ENCODE measurements at places on chromosomes 13 and 19.
A peak's percentile ranks its signal among the peaks of the same experiment; 100 is the strongest.

- DNase-seq, result no peak
These were observed 1.3 kb downstream of the SELENOV start for GRCh38 chr19:39516270-39516669.

- no peak for DNase-seq
These were observed 79.6 kb downstream of the TEX26 start for GRCh38 chr13:31011901-31012654.

- DNase-seq, result no peak
These were observed 1.3 kb downstream of the GADD45B start for GRCh38 chr19:2477141-2477710.

- DNase-seq, result no peak
These were observed 264.5 kb downstream of the TDRD3 start for GRCh38 chr13:60661521-60661920.

DNA sequence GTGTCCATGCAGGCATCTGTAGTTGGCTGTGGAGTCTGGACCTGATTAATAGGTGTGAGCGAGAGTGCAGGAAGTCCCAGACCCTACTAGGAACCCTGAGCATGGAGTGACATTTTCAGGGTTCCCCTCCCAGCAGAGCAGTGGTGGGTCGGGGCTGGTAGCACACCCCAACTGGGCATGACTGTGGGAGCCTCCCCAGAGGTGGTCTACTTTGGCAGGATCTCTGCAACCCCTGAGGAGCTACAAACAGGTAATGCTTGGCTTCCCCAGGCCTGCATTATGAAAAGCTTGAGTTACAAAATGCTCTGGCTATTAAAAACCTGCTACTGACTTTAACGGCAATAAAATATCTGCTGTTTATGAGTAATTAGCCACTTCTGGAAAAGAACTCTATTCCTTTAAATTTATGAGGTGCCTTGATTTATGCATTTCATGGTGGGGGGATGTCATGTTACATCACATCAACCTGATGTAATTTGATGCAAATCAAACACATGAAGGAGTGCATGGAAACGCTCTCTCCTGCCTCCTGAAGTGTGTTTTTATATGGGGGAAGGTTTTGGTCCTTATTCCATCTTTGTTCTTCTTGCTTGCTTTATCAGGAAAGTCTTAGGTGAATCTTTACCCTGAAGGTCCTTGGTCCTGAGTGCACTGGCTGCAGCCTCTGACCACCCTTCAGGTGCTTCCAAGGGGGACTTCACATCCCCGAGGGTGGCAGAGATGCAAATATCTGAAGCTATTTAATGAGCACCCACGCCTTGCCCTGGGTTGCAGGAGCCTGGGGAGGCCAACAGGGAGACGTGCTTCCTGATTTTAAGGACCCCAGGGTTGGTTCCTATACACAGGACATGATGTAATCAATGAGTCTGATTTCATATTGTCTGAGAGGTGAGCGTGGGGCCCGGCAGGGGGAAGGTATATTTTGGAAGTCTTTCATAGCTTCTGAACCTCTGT, 54.0 kb downstream of the ZNF536 start:
- no peak for DNase-seq

DNA sequence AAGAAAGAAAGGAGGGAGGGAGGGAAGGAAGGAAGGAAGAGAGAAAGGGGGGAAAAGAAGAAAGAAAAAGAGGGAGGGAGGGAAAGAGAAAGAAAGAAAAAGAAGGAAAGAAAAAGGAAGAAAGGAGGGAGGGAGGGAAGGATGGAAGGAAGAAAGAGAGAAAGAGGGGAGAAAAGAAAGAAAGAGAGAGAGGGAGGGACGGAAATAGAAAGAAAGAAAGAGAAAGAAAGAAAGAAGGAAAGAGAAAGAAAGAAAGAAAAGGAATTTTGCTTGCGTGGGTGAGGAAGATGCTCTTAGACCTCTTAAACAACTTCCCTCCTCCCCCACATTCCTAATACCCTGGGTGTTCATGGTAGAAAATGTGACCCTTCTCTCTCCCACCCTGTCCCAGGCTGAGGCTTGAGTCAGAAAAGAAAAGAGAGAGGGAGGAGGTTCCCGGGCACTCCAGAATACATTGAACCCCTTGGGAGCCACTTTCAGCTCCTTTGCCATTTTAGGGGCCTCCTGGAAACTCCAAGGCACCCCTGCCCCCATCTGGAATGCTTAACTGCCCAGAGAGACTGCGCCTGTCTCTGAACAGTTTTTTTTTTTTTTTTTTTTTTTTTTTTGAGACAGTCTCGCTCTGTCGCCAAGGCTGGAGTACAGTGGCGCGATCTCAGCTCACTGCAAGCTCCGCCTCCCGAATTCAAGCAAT, 9.2 kb upstream of the KANK3 start:
- DNase-seq, result no peak

DNA sequence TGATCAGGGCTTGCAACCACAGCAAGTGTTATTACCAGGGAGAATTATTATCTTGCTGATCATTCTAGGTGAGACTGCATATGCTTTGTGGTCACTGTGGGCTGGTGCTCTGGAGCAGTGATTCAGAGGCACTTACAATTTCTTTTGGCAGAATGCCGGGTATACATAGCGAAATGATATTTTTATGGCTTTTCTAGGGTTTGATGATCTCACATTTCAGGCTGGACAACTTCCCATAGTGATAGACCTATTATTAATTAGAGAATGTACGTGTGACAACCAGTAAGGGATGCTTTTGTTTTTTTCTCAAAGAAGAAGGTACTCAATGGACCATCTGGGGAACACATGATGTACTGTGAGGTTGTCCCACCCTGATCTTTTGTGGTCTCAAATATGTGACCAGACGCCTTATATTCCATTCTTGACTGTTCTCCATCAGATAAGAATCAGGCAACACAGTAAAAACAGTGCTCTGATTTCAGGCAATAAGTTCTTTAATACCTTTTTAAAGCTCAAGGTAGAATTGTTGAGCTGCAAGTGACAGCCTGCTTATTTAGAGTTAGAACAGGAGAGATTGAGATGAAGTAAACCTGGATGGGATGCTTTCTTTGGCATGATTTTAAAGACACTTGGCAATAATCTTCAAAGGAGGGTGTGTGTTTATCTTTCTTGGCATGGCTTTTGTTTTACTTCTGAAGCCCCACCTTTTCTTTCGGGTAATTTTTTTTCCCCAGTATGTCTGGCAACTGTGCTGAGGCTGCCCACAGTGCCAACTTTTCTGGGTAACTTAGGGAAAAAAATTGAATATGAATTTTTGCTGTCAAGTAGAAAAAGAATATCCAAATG, 27.4 kb upstream of the SCEL start:
- no peak for DNase-seq

DNA sequence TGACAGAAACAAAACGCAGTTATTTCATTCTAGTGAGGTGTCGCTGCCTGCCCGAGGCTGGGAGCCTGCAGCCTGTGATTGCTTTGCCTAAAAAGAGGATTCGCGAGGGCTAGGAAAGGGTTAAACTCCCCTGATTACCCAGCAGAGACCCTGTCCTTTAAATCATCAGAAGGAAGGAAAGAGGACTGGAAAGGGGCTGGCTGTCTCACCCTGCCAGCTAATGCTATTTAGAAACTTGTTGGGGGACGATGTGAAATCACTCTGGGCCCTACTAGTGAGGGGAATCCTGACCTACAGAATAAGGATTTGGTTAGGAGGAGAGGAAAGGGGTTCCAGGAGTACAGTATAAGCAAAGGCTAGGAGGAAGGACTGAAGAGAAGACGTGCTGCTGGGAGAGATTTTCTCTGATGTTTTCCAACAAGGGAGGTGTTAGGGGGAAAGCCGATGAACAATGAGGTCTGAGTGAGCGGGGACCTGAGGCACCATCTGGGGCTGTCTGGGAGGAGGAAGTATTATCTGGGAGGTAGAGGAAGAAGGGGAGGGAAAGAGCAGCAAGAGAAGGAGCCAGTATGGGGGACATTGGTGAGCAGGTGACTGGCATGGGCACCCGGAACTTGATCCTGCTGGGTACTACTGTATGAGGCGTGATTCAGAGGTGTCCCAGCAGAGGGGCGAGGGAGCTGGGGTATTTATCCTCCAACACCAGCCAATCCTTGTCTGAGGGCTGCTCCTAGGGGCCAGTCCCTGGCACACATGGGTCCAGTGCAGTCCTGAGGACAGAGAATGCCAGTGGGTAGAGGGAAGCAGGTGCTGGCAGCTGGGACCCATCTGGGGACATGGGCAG, 55.7 kb upstream of the PTPRS start:
- no peak for DNase-seq

GRCh38 chr13:97111756-97112155, 110.4 kb upstream of the MBNL2 start:
- DNase-seq, result no peak

DNA sequence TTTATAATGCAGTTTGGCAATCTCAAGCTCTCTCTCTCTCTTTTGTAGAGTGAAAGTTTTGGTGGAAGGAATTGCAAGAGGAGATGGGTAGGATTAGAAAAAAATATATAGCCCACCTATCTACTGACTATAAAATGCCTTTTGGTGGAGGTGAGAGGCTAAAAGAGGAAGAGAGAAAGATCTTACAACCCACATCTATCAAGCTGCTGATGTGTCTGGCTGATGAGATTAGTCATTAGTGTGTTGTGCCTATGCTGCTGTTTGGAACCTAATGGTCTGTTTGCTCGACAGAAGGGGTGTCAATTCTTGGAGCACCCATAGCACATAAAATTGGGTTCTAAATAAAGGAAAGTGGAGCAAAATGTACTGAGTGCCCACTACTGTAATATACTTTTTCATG, 411.0 kb downstream of the HS6ST3 start:
- DNase-seq, result no peak

GRCh38 chr13:27053902-27054595, 117.6 kb downstream of the USP12 start:
- no peak for DNase-seq

DNA sequence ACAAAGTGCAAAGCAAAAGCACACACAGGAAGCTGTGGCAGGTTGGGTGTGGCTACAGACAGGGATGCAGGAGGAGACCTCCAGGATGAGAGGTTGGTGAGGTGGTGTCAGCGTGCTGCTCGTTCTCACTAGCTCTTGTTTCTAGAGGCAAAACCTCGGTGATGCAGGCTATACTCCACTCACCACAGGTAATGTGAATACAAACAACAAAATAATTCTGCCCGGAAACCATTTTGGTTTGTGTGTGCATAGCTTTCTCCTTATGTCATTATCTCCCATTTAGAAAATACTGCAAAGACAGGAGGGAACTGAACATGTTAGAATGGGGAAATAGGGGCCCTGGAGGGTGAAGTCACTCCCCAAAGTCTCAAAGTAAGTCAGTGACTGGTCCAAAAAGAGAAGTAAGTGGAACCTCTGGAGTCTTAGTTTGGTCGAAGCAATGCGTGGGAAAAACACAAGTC, 9.4 kb downstream of the LCP1 start:
- DNase-seq, result no peak

DNA sequence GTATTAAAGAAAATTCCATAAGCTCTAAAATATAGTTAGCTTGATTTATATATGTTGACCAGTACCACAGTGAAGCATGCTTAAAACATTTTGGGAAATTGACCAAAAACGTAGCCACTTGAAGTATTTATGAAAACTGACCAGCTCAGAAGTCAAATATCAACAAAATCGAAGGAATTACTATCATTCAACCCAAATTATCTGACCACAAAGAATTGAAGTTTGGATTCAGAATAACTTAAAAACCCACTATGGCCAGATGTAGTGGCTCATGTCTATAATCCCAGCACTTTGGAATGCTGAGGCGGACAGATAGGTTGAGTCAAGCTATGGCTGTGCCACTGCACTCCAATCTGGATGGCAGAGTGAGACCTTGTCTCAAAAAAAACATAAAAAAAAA, 31.9 kb downstream of the GPALPP1 start:
- no peak for DNase-seq

DNA sequence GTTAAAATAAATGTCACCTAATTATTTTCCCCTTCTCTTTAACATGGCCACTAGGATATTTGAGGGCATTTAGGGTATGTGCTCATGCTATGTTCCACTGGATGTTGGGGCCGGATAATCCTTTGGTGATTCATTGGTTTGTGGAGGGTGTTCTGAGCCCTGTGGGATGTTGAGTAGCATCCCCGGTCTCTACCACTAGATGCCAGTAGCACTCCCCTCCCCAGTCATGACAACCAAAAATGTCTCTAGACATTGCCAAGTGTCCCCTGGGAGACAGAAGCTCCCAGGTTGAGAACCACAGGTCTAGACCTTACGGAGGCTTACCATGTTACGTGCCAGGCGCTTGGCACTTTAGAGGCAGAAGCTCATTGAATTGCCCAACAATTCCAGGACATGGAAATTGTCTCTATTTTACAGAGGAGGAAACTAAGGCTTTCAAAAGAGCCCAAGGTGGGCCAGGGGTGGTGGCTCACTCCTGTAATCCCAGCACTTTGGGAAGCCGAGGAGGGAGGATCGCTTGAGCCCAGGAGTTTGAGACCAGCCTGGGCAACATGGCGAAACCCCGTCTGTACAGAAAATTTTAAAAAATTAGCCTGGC, 14.1 kb downstream of the SHANK1 start:
- DNase-seq, result peak; percentile 87

GRCh38 chr13:21753117-21753729, 82.3 kb downstream of the FGF9 start:
- DNase-seq, result no peak

- DNase-seq, result no peak
These were observed 46.4 kb upstream of the ZNF536 start for GRCh38 chr19:30325676-30326392.

DNA sequence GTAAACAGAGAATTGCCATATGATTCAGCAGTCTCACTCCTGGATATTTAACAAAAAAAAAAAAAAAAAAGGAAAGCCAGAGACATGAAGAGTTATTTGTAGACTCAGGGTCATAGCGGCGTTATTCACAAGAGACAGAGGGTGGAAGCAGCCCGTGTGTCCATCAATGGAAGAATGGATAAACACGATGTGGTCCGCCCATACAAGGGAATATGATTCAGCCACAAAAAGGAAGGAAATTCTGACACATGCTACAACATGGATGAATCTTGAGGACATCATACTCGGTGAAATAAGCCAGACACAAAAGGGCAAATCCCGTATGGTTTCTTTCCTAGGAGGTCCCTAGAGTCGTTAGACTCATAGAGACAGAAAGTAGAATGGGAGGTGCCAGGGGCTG, 14.8 kb downstream of the ACSBG2 start:
- no peak for DNase-seq

DNA sequence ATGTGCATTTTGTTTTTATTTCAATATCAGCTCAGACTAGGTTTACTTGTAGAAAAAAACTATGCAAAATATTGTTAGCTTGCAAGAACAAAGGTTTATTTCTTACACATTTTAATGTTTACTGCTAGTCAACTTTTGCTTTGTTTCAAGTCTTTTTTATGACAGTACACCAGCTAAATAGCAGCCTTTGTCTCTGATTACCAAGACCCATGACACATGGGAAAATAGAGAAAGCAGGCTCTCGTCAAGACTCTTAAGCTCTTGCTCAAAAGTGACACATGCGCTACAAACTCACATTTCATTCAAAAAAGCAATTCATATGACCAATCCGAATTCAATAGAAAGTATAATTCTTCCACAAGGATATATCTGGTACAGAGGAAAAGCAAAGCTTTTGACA, 642.3 kb upstream of the SLITRK1 start:
- no peak for DNase-seq

DNA sequence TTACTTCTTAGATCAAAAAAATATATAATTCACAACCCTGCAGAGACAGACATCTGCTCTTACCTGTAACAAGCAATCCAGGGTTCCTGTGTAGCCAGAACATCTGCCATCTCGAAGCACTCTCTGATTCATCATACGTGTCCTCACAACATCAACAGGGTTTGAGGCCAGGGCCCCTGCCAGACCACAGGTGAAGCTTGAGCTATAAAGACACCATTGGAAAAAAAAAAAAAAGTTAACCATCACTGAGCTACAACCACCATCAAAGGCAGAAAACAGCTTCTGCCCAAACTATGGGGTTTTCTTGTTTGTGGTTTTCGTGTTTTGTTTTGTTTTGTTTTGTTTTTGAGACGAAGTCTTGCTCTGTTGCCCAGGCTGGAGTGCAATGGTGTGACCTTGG, 19.3 kb downstream of the SLC25A30 start:
- no peak for DNase-seq
